ENCODE measurements at places on chromosomes 4 and X.
A peak's percentile ranks its signal among the peaks of the same experiment; 100 is the strongest.

DNA sequence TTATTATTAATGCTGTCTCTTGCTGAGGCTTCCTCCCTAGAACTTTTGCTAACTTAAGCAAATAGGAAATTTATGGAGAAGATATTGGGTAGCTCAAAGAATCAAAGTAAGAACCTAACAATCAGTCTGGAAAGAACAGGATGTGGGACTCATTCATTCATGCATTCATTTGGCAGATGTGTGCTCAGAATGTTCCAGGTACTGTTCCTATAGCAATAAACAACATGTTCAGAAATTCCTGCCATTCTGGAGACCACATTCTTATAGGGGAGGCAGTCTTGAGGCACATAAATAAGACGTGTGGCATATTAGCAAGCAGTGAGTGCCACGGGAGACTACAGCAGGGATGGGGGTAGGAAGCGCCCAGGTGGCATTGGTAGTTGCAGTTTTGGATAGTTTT, 5.0 kb downstream of the GRK4 start:
- no peak for DNase-seq
- no peak overlapping the region for H3K4me3 ChIP-seq
- H3K27me3 ChIP-seq: no peaks in the 10 kb centered on the region
- H3K36me3 ChIP-seq: peaks cover 4% of the 10 kb centered on the region

- H3K4me3 ChIP-seq: no peak overlapping the region
- peaks cover 4% of the 10 kb centered on the region for H3K4me1 ChIP-seq
- H3K27me3 ChIP-seq: no peaks in the 10 kb centered on the region
- no peak for DNase-seq
- no peak overlapping the region for H3K27ac ChIP-seq
Measured at GRCh38 chr4:153705743-153706468, 21.8 kb downstream of the TLR2 start.

- no peak for DNase-seq
- H3K4me3 ChIP-seq: no peak overlapping the region
- H3K27ac ChIP-seq: no peak overlapping the region
- H3K27me3 ChIP-seq: no peaks in the 10 kb centered on the region
Measured at GRCh38 chr4:24690436-24690835, 104.9 kb upstream of the SOD3 start.

- no peak overlapping the region for H3K4me3 ChIP-seq
- H3K36me3 ChIP-seq: no peaks in the 10 kb centered on the region
- no peaks in the 10 kb centered on the region for H3K27me3 ChIP-seq
- DNase-seq: no peak
- H3K4me1 ChIP-seq: no peaks in the 10 kb centered on the region
Measured at GRCh38 chr4:1098311-1098925, 14.9 kb downstream of the RNF212 start.

DNA sequence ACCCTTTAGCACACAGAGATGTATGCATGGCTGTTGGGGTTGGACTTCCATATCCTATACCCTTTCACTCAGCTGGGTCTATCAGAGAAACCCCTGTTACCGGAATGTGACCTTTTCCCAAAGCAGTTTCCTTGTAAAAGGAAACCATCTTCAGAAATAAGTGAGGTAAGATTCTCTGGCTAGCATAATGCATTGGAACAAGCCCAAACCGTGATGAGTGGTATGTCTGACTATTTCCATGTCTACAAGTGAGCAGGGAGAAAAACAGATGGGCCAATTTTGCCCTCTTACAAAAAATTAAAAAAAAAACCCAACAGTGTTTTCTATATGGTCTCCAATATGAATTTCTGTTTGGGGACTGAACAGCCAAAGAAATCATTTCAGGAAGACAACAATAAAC, 283.9 kb downstream of the SMARCA1 start:
- no peaks in the 10 kb centered on the region for H3K4me1 ChIP-seq
- H3K36me3 ChIP-seq: no peaks in the 10 kb centered on the region
- H3K27me3 ChIP-seq: no peaks in the 10 kb centered on the region
- H3K27ac ChIP-seq: no peak overlapping the region
- H3K4me3 ChIP-seq: no peak overlapping the region

- no peak overlapping the region for H3K4me3 ChIP-seq
- H3K36me3 ChIP-seq: no peaks in the 10 kb centered on the region
- DNase-seq: no peak
- H3K27me3 ChIP-seq: no peaks in the 10 kb centered on the region
Measured at GRCh38 chr4:121567748-121568147, 129.0 kb downstream of the ANXA5 start.

- peaks cover 3% of the 10 kb centered on the region for H3K4me1 ChIP-seq
- peak overlapping the region; percentile 56 for H3K27ac ChIP-seq
- H3K36me3 ChIP-seq: no peaks in the 10 kb centered on the region
- H3K27me3 ChIP-seq: peaks cover 25% of the 10 kb centered on the region
Measured at GRCh38 chrX:150365051-150365989, 2.2 kb downstream of the MAMLD1 start.
